Calu3 (cell line): ENCODE measurements at places on chromosomes 6 and 20. TPM values are rescaled to one million over a fixed set of nuclear protein-coding genes. Genes with fewer than 3 reads are reported as not detected.

Gene SLA2
- not detected in 2 replicates for total RNA-seq

Gene UNC93A
- total RNA-seq: not detected in 2 replicates

Gene SLC4A11
- 9.4 and 11.0 TPM in 2 replicates for total RNA-seq

DNA sequence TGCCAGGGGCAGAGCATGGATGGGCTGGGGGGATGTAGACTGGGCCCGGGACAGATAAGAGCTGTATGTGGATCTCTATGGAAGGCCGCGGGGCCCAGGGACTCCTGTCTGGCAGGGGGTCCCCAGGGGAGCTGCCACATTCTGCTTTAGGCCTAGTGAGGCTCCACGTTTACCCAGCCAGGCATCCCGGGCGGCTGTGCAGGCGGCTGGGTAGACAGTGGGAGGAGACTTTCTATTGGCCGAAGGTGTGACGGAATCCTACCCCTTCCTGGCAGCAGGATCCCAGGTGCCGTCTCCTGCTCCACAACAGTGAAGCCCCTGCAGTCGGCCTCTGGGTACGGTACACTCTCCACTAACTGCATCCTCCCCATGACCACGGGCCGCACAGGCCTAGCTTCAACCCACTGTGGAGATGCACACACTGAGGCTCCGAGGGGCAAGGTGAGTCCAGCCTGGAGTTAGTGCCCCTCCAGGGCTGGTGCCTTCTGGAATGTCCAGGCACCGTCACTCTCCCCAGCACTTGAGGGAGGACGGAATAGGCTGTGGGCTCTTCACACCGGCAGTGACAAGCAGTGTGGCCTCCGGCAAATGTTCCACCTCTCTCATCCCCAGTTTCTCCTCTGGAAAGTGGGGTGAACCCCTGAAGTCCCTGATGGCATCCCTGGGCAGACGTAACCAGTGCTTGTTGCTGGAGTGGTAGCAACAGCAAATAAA is 36.8 kb upstream of the ZBP1 start:
- H3K4me1 ChIP-seq: peaks cover 69% of the 10 kb centered on the region
- DNase-seq: peak; percentile 2
- H3K36me3 ChIP-seq: peaks cover 100% of the 10 kb centered on the region
- H3K27me3 ChIP-seq: no peaks in the 10 kb centered on the region
- no peak overlapping the region for H3K4me3 ChIP-seq

GRCh38 chr20:21399005-21399475 is 1.7 kb upstream of the NKX2-4 start:
- H3K27ac ChIP-seq: no peak overlapping the region
- no peaks in the 10 kb centered on the region for H3K27me3 ChIP-seq
- H3K36me3 ChIP-seq: no peaks in the 10 kb centered on the region
- DNase-seq: no peak

GRCh38 chr20:41068806-41069205 is 40.2 kb downstream of the TOP1 start:
- peaks cover 65% of the 10 kb centered on the region for H3K4me1 ChIP-seq
- no peak overlapping the region for H3K27ac ChIP-seq
- H3K27me3 ChIP-seq: no peaks in the 10 kb centered on the region

GRCh38 chr20:47356526-47357295 is at the start of gene ZMYND8:
ZMYND8 (minus strand) TSS chr20:47356699; CDS start chr20:47356670, 29 bp downstream.
- peak; percentile 96 for DNase-seq
- no peaks in the 10 kb centered on the region for H3K27me3 ChIP-seq
- no peak within 1 kb of the TSS for H3K4me3 ChIP-seq
- peaks cover 79% of the 10 kb centered on the region for H3K36me3 ChIP-seq

DNA sequence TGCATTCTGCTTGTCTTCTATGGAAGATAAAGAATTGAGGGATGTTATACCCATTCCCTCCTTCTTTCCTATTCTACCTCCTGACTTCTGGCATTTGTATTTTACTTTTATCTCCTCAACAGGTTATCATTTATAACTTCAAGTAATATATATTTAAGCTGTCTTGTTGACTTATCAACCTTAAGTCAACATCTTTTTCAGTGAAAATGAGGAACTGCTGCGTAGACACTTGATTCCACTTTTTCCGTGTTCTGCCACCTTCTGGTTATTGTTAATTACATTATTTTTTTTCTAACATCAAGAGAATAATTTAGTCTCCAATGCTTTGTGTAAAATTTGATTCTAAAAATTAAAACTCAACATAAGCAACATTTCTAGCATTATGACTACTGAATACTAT is 107.5 kb downstream of the PRKN start:
- H3K36me3 ChIP-seq: no peaks in the 10 kb centered on the region
- no peaks in the 10 kb centered on the region for H3K27me3 ChIP-seq
- H3K27ac ChIP-seq: no peak overlapping the region
- H3K4me3 ChIP-seq: no peak overlapping the region
- H3K4me1 ChIP-seq: no peaks in the 10 kb centered on the region

GRCh38 chr20:25061821-25062530 is 4.0 kb upstream of the ACSS1 start:
- H3K27me3 ChIP-seq: peaks cover 30% of the 10 kb centered on the region
- no peak for DNase-seq
- H3K27ac ChIP-seq: no peak overlapping the region
- peaks cover 17% of the 10 kb centered on the region for H3K4me1 ChIP-seq
- H3K36me3 ChIP-seq: peaks cover 8% of the 10 kb centered on the region

DNA sequence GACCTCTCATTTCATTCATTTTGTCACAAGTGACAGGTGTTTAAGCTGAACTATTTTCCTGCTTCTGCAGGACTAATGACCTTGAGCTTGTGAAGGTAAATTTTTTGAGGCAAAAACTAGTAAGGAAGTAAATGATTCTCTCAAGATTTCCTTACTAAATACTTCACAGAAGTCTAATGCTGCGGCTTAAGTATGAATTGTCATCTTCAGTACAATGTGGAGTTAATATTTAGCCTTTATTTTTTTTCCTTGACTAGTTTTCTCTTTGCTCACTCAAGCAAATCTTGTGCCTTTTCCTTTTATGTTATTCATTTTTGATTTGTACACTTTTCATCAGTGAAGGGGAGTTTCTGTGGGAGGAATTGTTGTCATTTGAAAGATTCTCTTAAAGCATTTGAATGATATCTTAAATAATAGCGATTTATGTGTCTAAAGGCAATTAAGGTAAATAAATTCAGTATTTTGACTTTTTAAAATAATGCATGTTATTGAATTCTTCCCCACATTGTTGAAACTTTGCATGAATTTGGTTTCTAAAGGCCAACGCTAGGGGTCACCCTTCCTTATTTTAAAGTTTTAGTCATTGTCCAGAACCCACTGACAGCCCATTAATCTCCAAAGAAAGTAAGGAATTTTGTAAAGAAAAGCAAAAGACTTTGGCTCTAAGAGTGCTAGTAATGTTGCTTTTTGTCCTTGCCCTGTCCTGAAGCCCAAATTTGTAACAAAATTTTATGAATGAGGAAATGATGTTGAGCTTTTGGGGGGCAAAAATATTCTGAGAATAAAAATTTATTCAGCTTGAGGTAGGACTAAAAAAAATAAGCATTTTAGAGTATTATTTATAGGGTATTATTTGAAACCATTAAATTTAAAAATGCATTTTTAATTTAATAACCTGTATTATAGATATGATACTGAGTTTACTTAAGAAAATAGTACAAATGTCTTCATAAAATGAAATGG is 157.4 kb upstream of the LAMA2 start:
- no peak overlapping the region for H3K4me3 ChIP-seq
- H3K36me3 ChIP-seq: no peaks in the 10 kb centered on the region
- DNase-seq: peak; percentile 52
- no peaks in the 10 kb centered on the region for H3K4me1 ChIP-seq

- H3K4me1 ChIP-seq: no peaks in the 10 kb centered on the region
- no peaks in the 10 kb centered on the region for H3K36me3 ChIP-seq
- H3K27ac ChIP-seq: no peak overlapping the region
- no peak overlapping the region for H3K4me3 ChIP-seq
These were observed 123.0 kb downstream of the HMGCLL1 start for GRCh38 chr6:55456016-55456415.

GRCh38 chr6:53703047-53703446 is 37.5 kb upstream of the KLHL31 start:
- no peaks in the 10 kb centered on the region for H3K36me3 ChIP-seq
- no peak for DNase-seq
- no peaks in the 10 kb centered on the region for H3K27me3 ChIP-seq
- H3K4me3 ChIP-seq: no peak overlapping the region
- no peak overlapping the region for H3K27ac ChIP-seq
- peaks cover 7% of the 10 kb centered on the region for H3K4me1 ChIP-seq
